Cardiac muscle cell (in vitro differentiated cells and primary cell): ENCODE measurements at places on chromosomes 6 and 20.

- H3K4me1 ChIP-seq = no peaks in the 10 kb centered on the region
- peak; percentile 42 for DNase-seq
- H3K27ac ChIP-seq = no peak overlapping the region
- no peaks in the 10 kb centered on the region for H3K27me3 ChIP-seq
- H3K4me3 ChIP-seq = no peak overlapping the region
- no peaks in the 10 kb centered on the region for H3K36me3 ChIP-seq
These were observed 889.1 kb upstream of the MAP3K7 start for GRCh38 chr6:91476000-91476399.

GRCh38 chr6:5663259-5663658, 343.5 kb downstream of the NRN1 start:
- H3K27me3 ChIP-seq = no peaks in the 10 kb centered on the region
- peak overlapping the region; percentile 44 for H3K27ac ChIP-seq
- H3K36me3 ChIP-seq = no peaks in the 10 kb centered on the region

DNA sequence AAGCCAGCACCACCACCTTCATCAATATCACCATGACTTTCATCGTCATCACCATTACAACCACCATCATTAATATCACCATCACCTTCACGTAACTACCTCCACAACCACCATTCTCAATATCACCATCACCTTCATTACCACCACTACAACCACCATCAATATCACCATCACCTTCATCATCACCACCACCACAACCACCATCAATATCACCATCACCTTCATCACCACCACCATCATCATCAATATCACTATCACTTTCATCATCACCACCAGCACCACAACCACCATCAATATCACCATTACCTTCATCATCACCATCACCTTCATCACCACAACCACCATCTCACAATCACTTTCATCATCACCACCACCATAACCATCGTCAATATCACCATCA, 225.3 kb upstream of the SULF2 start:
- no peak overlapping the region for H3K27ac ChIP-seq
- no peak for DNase-seq
- H3K27me3 ChIP-seq = no peaks in the 10 kb centered on the region
- no peaks in the 10 kb centered on the region for H3K4me1 ChIP-seq

GRCh38 chr6:8240301-8240700, 138.0 kb upstream of the EEF1E1 start:
- no peaks in the 10 kb centered on the region for H3K27me3 ChIP-seq
- no peak for DNase-seq
- no peak overlapping the region for H3K27ac ChIP-seq
- peaks cover 42% of the 10 kb centered on the region for H3K4me1 ChIP-seq

DNA sequence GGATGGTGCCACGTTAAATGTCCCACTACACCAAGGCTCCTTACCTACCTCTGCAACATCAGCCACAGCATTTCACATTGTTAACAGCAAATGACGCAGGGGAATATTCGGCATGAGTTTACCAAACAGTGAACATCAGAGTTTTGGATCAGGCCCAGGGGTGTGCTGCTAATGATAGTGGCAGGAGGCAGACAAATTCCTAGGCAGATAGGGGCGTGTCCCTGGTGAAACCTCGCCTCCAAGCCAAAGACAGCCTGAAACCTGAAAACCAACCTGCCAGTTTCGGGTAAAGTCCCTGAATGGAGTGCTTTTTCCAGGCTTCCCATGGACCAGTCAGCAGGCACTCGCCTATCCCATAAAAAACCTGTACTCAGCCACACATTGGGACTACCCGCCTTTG, 133.6 kb downstream of the SH3BGRL2 start:
- H3K27me3 ChIP-seq = no peaks in the 10 kb centered on the region
- H3K27ac ChIP-seq = no peak overlapping the region
- H3K4me1 ChIP-seq = no peaks in the 10 kb centered on the region
- H3K4me3 ChIP-seq = no peak overlapping the region
- no peaks in the 10 kb centered on the region for H3K36me3 ChIP-seq

DNA sequence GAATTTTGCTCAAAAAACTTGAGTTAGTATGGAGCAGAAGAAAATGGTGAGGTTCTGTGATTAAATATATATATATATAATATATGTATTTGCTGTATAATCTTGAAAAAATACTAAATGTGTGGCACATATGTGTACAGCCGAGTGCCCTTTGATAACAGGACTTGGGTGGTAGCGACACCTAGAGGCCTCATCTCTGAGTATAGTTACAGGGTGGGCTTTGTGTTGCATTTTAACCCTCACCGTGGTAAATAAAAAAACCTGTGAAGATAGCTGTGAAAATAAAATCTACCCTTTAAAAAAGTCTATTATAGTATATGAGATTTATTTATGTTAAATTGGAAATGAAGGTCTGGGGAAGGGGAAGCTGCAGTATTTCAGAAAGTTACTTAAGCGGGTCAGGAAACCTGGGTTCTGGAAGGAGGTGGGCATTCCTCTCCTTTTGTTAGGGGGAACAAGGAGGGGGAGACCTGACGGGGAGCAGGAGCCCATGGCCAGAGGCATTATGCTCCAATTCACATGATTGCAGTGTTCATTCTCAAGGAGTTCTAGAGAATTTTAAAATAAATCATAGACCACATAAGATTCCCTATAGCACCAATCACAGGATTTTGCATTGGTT, 82.7 kb downstream of the SH3BGRL2 start:
- peaks cover 18% of the 10 kb centered on the region for H3K4me1 ChIP-seq
- no peaks in the 10 kb centered on the region for H3K36me3 ChIP-seq
- no peaks in the 10 kb centered on the region for H3K27me3 ChIP-seq
- no peak overlapping the region for H3K27ac ChIP-seq
- H3K4me3 ChIP-seq = no peak overlapping the region

GRCh38 chr20:31322504-31322903, 14.1 kb upstream of the DEFB116 start:
- DNase-seq = no peak
- no peaks in the 10 kb centered on the region for H3K36me3 ChIP-seq
- H3K4me3 ChIP-seq = no peak overlapping the region
- H3K27me3 ChIP-seq = no peaks in the 10 kb centered on the region
- H3K27ac ChIP-seq = no peak overlapping the region

DNA sequence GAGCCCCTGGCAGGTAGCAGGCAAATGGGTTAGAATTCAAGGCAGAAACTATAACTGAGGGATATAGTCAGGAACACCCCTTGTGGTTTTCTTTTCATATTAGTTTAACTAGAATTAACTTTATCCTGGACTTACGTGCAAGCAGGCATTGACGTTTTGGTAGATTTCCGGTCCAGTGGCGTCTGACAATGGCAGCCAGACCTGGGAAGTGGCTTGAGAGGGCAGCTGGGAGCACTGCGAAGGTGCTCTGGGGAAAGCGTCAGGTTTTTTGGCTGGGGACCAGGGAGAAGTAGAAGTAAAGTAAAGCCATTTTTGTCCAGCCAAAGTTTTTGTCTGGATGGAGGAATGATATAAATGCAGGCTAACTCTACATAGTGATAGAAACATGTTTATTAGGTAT, 8.4 kb upstream of the ACSS1 start:
- H3K4me3 ChIP-seq = no peak overlapping the region
- no peak overlapping the region for H3K27ac ChIP-seq
- DNase-seq = no peak
